Dermis microvascular lymphatic vessel endothelial cell (primary cell): ENCODE measurements at places on chromosomes 7 and 10.

DNA sequence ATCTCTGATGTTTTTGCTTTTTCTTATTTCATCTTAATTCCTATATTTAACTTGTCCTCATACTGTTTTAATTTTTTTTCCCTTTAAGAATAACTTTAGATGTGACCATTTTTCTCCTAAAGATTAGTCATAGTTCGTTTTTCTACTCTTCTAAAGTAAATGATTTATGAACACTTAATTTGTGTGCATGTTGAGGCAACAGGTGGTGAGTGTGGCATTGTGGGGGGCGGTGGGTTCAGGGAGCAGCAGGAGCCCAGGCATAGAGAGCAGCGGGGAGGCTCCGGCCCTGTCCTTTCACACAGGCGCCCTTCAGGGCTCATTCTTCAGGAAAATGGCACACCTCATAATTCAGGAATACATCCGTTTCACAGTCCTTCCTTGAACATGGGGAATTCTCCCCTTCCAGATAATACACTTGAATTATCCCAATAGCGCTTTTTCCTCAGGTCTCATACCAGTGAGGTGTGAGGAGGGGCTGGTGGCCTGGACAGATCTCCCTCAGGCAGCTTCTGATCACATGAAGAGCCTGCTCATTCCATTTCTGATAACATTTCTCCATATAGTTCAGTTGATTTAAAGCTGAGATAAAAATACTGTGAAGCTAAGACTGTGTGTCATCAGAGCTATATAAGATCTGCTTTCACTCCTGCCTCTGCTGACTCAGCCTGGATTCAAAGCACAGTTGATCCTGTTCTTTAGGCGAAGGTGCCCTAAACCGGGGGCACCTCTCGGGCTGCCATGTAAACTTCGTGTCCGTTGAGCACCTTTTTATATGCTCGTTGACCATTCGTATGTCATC, 40.2 kb downstream of the CUL1 start:
- DNase-seq, result no peak

- DNase-seq, result no peak
Measured at GRCh38 chr10:49257154-49257553, 41.8 kb upstream of the C10orf71 start.

GRCh38 chr10:30422981-30423654, 10.9 kb upstream of the MAP3K8 start:
- peak; percentile 45 for DNase-seq

DNA sequence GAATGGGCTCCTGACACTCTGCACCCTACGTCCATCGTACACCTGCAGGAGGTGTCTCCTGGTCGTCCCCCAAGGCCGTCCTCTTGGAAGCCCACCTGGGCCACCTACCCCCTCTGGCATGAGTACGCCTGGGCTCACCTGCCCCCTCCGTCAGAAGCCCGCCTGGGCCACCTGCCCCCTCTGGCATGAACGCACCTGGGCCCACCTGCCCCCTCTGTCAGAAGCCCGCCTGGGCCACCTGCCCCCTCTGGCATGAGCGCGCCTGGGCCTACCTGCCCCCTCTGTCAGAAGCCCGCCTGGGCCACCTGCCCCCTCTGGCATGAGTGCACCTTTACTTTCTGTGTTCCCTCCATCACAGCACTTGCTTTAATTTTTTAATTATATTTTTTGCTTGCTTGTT, 401.2 kb downstream of the PTPRN2 start:
- DNase-seq, result no peak

- no peak for DNase-seq
Measured at GRCh38 chr10:80421707-80422536, 13.6 kb downstream of the PRXL2A start.

DNA sequence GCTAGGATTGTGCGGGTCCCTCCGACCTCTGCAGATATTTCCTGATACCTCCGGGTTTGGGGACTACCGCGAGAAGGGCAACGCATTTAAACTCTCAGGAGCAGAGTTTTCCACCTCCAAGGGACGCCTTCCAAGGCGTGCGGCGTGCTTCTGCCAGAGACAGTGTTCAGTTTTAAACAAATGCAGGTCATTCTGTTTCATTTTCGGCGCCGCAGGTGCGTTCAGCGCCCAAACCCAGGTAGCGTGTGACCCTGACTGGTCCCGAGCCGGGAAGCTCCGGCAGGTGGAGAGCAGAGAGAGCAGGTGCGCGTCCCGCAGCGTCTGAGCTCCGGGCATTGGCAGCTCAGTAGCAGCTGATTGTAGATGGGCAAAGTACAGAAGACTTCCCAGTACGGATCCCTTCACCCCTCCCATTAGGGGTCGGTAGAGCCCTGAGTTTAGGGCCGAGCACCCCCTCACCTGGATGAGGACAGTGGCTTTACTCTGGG, 1.4 kb upstream of the CYP26A1 start:
- DNase-seq, result no peak

- no peak for DNase-seq
Measured at GRCh38 chr7:124570558-124570957, 195.0 kb downstream of the GPR37 start.

- peak; percentile 23 for DNase-seq
Measured at GRCh38 chr7:48096273-48096672, 7.2 kb downstream of the UPP1 start.

GRCh38 chr10:30007406-30007805, 52.0 kb downstream of the JCAD start:
- peak; percentile 22 for DNase-seq

DNA sequence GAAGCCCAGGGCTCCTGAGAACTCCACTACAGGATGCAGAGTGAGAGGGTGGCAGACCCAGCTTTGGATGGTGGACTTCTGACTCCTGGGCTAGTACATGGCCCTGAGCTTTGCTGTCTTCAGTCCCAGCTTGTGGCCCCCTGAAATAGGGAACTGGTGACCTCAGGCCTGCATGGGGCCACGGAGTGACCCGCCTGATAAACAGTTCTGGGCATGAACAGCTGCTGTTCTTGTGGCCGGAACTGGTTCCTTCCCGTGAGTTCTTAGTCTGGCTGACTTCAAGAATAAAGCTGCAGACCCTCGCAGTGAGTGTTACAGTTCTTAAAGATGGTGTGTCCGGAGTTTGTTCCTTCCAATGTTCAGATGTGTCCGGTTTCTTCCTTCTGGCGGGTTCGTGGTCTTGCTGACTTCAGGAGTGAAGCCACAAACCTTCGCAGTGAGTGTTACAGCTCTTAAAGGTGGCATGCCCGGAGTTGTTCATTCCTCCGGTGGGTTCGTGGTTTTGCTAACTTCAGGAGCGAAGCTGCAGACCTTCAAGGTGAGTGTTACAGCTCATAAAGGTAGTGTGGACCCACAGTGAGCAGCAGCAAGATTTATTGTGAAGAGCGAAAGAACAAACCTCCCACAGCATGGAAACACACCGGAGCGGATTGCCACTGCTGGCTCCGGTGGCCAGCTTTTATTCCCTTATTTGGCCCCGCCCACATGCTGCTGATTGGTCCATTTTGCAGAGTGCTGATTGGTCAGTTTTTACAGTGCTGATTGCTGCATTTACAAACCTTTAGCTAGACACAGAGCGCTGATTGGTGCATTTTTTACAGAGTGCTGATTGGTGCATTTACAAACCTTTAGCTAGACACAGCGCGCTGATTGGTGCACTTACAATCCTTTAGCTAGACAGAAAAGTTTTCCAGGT, 268.0 kb downstream of the ZEB1 start:
- DNase-seq, result no peak

- no peak for DNase-seq
Measured at GRCh38 chr10:103840740-103841070, 14.7 kb downstream of the SH3PXD2A start.

GRCh38 chr10:80100861-80101695, 22.6 kb downstream of the TMEM254 start:
- DNase-seq, result no peak

DNA sequence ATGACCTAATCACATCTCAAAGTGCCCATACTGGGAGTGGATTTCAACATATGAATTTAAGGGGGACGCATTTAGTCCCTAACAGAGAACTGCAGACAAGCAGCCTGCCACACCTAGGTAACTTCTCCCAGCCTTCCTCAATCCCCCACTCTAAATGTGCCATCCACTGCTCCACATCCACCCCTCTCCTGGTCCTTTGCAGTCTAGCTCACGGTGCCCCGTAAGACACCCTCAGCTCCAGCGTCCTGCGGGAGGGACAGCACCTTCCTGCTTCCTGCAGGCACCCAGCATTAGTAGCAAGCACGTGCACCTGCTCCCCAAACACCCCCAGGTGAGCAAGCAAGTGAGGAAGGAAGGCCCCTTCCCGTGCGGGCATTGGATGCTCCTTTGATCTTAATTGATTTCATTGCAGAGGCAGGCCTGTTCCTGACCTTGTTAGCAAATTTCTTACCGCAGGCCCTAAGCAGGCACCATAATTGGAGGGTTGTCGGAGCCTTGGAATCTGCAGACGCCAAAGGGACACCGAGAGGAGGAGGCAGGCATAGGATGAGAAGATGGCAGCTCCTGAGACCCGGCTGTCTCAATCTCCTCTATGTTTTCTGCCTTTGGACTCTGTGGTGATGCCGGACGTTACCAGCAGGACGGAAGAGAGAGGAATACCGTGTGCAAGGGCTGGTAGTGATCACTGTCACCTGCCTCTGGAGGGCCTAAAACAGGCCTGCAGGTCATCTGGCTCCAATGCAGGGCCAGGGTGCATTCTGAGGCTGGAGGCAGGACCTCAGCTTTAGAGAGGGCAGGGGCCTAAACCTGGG, 75.8 kb upstream of the CHST15 start:
- no peak for DNase-seq

GRCh38 chr7:1724118-1724910, 54.2 kb downstream of the ELFN1 start:
- DNase-seq, result no peak

DNA sequence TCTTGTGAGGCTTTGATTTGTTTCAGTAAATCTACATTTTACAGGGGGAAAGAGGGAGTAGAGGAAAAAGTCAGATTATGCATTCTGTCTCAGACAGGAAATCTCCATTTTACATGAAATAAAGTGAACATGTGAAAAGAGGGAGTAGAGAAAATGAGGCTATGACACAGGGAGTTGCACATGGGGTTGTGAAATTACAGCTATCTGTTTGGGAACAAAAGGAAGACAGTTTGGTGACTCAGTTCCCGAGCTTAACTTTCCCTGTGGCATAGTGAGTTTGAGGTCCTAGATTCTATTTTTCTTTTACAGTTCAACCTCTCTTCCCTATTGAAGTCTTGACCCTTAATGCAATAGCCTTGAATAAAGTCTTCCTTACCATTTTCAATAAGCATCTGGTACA, 63.2 kb upstream of the AGR3 start:
- DNase-seq, result no peak

DNA sequence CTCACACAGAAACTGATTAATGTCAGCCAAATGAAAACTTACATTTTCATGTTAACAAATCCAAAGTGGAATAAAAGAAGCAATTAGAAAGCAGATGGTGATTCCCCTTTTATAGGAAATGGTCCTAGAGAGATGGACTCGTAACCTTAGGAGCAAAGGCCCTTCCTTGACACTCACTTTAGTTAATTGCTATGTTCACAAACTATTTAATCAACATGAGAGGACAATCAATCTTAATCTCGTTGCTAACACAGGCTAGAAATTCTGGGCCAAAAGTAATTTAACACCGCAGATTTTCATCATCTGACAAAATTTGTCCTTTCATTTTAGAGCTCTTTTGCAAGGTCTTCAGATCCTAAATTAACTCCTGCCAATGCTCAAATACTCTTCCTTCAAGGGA, 64.0 kb upstream of the DNAJB12 start:
- DNase-seq, result no peak

- DNase-seq, result no peak
Measured at GRCh38 chr7:38929460-38930171, 20.6 kb upstream of the VPS41 start.

DNA sequence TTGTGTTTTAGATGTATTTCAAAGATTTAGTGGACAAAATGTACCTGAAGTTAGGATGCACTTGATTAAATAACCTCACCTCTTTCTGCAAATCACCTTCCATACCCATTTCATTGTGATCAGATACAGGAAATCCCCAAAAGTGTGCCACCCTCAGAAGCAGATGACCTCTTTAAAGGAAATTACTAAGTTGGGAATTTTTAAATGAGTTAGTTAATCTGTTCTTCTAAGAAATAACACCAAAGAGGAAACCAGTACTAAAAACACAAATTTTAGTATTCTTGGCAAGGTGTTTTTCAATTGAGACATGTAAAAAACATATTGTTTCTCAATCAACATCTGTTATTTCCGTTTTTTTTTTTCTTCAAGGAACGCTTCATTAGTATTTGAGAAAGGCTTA, 4.6 kb upstream of the SEMA3A start:
- DNase-seq, result no peak

- no peak for DNase-seq
Measured at GRCh38 chr10:4947039-4947634, 16.1 kb upstream of the AKR1C1 start.

- no peak for DNase-seq
Measured at GRCh38 chr10:75245354-75246250, 9.8 kb upstream of the COMTD1 start.

DNA sequence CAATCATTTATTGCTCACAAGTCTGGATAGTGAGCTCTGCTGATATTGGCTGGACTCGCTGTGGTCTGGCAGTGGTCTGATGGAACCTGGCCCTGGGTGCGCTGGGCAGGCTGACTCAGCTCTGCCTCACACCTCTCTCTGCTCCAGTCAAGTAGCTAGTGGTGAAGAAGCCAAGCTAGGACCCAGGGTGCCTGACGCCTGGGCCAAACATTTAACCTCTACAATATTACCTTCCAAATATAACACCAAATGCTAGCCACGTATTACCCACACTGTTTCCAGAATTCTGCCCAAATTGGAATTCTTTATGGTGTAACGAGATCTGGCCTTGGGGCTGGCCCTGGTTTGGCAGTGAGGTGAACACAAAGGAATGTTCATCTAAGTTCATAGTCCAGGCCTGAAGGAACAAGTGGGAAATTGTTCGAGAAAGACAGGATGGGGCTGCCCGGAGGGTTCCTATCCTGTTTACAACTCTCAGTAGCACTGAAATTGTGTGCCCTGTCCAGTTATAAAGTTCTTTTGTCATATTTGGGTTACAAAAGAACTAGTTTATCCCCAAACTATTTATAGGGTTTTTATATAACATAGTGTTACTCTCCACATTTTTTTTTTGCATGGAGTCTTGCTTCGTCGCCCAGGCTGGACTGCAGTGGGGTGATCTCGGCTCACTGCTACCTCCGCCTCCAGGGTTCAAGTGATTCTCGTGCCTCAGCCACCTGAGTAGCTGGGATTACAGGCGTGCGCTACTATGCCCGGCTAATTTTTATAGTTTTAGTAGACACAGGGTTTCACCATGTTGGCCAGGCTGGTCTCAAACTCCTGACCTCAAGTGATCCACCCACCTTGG, 16.3 kb downstream of the OR2AE1 start:
- DNase-seq, result no peak

DNA sequence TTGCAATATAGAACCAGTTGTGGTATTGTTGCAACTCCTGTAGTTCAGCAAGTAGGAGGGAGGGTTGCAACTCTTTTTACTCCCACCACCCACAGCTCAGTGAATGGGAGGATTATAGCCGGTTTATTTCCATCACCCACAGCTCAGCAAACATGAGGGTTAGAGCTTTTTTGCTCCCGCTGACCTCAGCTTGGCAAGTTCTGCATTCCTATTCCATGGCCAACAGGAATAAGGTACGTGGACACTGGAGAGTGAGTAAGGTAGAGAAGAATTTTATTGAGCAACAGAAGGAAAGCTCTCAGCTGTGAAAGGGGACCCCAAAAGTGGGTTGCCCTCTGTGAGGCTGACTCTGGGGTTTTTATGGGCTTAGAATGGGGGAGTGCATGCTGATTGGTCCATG, 167.1 kb upstream of the SMIM30 start:
- DNase-seq, result no peak

- DNase-seq, result no peak
Measured at GRCh38 chr7:29274146-29275017, 79.8 kb downstream of the CHN2 start.
